Activated naive CD4-positive, alpha-beta T cell (primary cell): ENCODE measurements at places on chromosomes 1 and 21.

DNA sequence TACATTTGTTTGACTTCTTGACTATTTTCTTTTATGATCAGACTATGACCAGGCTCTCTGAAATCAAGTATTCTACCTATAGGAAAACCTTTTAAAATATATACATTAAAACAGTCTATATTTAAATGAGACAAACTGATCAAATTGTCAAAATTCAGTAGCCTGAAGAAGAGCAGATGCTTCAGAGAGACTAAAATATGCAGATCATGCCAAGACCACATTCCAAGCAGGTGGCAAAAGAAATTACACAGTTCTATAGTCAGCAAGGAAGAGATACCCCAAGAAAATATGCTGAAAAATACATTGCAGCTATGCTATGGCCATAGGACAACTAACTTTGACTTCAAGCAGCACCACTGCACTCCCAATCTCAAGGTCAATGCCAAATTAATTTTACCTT, 3.5 kb downstream of the LPGAT1 start:
- no peak for DNase-seq

- DNase-seq = no peak
Observed at GRCh38 chr1:215054266-215054665, 28.3 kb upstream of the KCNK2 start.

GRCh38 chr1:64960731-64961130, 5.6 kb downstream of the JAK1 start:
- no peak for DNase-seq

GRCh38 chr1:227712648-227713047, 22.5 kb downstream of the JMJD4 start:
- DNase-seq = no peak

GRCh38 chr1:232109391-232109790, 482.8 kb downstream of the DISC1 start:
- no peak for DNase-seq

DNA sequence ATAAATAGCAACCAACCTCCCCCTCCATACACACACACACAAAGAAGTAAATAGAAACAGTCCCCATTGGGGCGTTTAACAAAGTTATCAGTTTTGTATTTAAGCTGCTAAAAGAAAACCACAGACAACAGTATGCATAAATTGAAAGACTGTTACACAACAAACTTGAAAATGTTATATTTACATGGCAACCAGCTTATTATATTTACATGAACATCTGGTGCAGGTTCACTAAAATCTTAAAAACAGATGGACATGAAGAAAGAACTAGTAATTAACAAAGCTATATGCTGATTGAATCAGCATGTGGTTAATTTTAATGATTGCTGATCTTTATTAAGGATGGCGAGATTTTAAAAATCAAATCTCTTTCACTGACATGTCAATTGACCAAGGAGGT, 384.7 kb downstream of the LRRIQ3 start:
- DNase-seq = no peak

- no peak for DNase-seq
Observed at GRCh38 chr1:162193815-162194214, 124.3 kb downstream of the NOS1AP start.

DNA sequence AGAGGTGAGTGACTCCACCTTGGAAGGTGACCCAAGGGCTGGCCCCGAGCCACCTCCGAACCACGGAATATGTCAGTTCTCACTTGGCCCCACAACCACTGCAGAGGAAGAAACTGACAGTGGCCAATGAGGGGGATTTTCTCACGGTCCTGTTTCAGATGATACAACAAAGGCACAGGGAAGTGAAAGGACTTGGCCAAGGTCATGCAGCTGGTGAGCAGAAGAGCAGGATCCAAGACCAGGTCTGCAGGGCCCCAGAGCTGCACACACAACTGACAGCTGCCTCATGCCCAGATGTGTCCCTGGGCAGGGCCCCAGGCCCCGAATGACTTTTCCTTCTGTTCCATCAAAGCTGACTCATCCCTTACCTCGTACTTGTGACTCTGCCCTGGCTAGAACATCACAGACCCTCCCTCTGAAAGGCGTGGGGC, 25.8 kb upstream of the EVA1B start:
- no peak for DNase-seq

DNA sequence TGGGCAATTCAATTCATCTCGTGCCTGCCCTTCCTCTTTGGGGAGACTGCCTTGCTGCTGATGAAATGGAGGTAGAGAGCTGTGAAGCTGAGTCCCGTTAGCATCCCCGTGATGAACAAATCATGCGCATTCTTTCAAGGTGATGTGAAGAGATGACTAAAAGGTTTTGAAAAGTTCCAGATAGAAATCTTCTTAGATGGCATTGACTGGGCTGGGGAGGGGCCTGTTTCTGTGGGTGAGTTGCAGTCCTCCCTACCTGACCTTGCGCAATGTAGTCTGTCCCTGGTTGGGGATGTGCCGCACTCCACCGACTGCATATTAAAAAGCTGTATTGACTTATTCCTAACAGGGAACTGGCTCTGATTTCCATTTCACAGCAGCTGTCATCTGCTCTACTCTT, 49.6 kb downstream of the ST6GALNAC3 start:
- no peak for DNase-seq

GRCh38 chr1:37033355-37034101, 787 bp downstream of the GRIK3 start:
- no peak for DNase-seq

- no peak for DNase-seq
Observed at GRCh38 chr1:40732756-40733301, 41.3 kb downstream of the NFYC start.

DNA sequence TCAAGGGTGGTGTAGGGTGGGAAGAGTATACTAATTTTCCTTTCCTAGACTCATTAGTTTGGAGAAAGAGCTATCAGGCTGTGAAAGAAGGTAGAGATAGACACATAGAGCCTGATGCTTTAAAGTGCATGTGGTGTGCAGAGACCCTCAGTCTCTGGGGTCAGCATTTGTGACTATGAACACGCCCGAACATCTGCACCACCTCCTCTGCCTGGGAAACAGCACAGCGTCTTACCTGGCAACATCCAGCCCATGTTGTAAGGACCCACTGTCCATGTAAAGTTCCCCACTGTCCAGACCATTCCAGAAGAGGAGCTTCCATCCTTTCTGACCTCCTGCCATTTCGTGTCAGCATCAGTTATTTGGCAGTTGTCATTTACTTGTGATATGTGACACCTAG, 83.4 kb downstream of the KCND3 start:
- no peak for DNase-seq

GRCh38 chr1:65681096-65681495, 111.6 kb upstream of the PDE4B start:
- DNase-seq = no peak

GRCh38 chr1:226588484-226588883, 39.9 kb downstream of the STUM start:
- no peak for DNase-seq

DNA sequence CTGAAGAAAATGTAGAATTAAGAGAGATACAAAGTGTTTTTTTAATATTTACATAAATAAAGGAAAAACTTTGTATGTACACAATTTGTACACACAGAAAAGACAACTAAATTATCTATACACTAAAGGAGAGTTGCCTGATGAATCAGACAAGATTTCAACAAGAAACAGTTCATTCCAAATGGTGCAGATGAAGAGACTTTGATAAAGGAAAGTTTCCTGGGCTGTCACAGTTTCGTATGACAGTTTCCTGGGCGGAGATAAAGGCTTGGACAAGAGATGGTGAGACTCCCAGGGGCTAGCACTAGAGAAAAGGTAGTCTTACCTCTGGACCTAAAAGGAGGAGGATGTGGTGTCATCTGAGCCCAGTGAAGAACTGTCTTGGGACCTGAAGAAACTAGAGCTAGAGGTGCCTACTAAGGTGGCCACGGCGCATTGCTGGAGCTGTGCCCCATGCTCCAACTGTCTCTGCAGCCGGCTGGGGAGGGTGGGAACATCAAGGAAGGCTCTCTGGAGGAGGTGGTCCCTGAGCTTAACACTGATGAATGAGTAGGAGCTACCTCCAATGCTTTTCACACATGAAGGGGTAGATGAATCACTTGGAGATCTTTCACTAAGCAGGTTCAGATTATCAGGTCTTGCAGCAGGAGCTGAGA, 32.2 kb downstream of the ETS2 start:
- DNase-seq = no peak

- DNase-seq = no peak
Observed at GRCh38 chr1:43288058-43288784, 2.8 kb upstream of the C1orf210 start.

- no peak for DNase-seq
Observed at GRCh38 chr1:38336301-38336923, 289.8 kb upstream of the POU3F1 start.

- DNase-seq = no peak
Observed at GRCh38 chr1:12161662-12162458, 4.9 kb upstream of the TNFRSF1B start.

DNA sequence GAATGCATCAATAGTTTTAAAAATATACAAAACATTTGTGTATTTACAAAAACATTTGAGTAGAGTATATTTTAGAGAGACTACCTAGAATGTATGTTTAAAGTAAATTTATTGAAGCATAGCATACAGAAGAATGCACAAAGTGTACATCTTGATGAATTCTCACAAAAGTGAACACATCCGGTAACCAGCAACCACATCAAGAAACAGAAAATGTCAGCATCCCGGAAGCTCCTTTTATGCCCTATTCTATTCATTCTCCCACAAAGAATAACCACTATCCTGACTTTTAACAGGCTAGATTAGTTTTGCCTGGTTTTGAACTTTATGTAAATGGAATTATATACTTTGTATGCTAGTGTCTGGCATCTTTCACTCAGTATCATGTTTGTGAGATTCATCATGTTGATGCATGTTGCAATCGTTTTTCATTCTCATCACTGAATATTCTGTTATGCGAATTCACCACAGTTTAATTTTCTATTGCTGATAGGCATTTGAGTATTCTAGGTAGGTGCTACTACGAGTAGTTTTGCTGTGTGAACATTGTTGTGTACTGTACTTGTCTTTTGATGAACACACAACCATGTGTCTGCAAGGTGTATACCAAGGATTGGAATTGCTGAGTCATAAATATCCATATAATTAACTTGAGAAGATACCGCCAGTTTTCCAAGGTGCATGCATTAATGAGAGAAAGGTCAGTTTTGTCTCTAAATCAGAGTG, 75.4 kb downstream of the CACHD1 start:
- no peak for DNase-seq

DNA sequence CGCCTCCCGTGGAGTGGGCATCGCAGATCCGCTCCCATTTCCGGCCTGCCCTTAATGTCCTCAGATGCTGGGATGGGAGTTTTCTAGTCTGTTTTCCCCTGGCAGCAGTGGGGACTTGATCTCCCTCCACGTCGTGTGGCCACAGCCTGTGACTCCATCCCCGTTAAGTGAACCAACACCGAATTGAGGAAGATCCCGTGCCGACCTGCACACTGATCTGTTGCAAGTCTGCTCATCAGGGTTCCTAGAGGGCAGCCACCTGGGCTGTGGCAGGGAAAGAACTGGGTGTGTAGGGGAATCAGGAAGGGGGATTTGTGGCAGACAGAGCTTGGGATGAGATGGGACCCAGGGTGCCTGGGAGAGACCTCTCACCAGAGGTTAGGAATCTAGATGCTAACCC, 23.3 kb upstream of the CDK18 start:
- no peak for DNase-seq

DNA sequence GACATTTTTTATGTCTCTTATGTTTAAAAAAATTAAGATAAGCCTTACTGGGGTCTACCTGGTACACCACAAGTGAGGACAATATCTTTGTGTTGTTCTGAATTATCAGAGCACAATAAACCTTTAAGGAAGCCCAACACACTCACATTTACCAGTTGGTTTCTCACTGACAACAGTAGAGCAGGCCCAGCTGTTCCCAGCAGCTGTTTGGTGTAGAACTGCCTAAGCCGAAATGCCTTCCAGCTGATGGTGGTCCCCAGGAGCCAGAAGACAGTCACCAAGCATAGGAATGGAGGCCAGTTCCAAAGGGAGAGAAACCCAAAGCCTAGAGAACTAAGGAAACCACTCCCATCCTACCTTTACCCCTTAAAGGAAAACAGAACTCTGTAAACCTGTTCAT, 428.6 kb upstream of the CAMK1G start:
- DNase-seq = no peak

DNA sequence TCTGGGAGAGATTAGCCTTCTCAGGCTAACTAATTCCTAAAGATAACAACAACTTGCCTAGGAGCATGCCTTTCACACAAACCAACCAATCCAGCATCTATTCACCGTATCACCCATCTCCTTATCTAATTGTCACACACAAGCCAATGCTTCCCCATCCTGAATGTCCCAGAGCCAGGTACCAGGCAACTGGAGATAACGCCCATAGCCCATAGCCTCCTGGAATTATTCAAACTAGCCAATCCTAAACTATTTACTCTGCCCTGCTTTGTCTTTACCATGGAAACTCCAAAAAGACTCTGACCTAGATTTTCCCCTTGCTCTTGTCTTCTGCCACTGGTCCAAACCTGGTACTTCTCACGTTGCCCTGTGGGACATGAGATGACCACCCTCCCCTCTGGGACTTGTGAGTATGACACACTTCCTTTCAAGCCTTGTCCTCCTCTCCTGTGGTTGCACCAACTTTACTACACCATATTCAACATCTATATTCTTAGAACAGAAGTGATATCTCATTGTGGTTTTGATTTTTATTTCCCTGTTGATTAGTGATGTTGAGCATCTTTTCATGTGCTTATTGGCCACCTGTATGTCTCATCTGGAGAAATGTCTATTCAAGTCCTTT, 8.8 kb upstream of the ATG4C start:
- DNase-seq = no peak

GRCh38 chr1:23478896-23479665, 4.9 kb downstream of the ASAP3 start:
- no peak for DNase-seq

GRCh38 chr21:19648391-19648790, 1244.8 kb upstream of the TMPRSS15 start:
- no peak for DNase-seq

- DNase-seq = no peak
Observed at GRCh38 chr1:39105841-39106765, 80.0 kb downstream of the NDUFS5 start.

GRCh38 chr1:201707656-201708055, 121.3 kb upstream of the IPO9 start:
- no peak for DNase-seq

DNA sequence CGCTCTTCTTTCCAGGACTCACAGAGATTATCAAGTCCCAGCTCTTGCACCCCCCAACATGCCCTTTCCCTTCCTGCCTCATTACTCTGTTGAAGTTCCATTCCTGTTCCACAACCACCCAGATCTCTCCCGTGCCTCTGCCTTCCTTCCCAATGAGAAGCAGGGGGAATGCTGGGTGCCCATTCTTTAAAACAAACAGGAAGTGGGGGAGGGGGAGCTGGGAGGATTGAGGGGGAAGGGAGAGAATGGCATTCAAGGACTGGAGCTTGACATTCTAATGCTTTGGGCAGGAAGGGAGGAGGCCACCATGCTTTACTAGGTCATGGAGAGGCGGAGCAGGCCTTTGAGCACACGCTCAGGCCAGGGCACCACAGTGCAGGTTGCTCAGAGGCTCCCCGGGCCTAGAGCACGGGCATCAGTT, 150.3 kb upstream of the IRF2BP2 start:
- no peak for DNase-seq
